PC-9 (cell line): ENCODE measurements at places on chromosomes 2 and 18. TPM values are rescaled to one million over a fixed set of nuclear protein-coding genes. Genes with fewer than 3 reads are reported as not detected.

Gene LINC00305
- not detected in 2 replicates for total RNA-seq

Gene SRD5A2
- total RNA-seq = not detected in 2 replicates

Gene FOSL2
- 46.0 and 60.0 TPM in 2 replicates for total RNA-seq

Gene CTAGE1
- not detected in 2 replicates for total RNA-seq

Gene LGALSL
- 9.7 and 13.0 TPM in 2 replicates for total RNA-seq

Gene ACVR1C
- 0.04 and 0.30 TPM in 2 replicates for total RNA-seq

Gene TCF23
- total RNA-seq = not detected in 2 replicates

Gene TCF4
- 0.08 and 0.74 TPM in 2 replicates for total RNA-seq

Gene MAP2
- 67.7 and 71.1 TPM in 2 replicates for total RNA-seq

Gene MYCN
- total RNA-seq = not detected in 2 replicates

Gene EVX2
- not detected in 2 replicates for total RNA-seq

Gene MLPH
- total RNA-seq = 237 and 283 TPM in 2 replicates

Gene ABCG8
- not detected in 2 replicates for total RNA-seq

Gene HOXD3
- total RNA-seq = not detected in 2 replicates

Gene ACMSD
- not detected in 2 replicates for total RNA-seq

Gene CNOT11
- total RNA-seq = 39.0 and 60.6 TPM in 2 replicates

Gene SLC4A3
- total RNA-seq = 7.3 and 9.0 TPM in 2 replicates

Gene SELENOI
- 33.0 and 60.8 TPM in 2 replicates for total RNA-seq

Gene PAIP2B
- total RNA-seq = 5.4 and 6.1 TPM in 2 replicates

Gene ID2
- total RNA-seq = 0.61 and 0.95 TPM in 2 replicates

Gene MAPRE3
- 17.1 and 25.2 TPM in 2 replicates for total RNA-seq

Gene CPLX4
- not detected in 2 replicates for total RNA-seq

Gene NXPH2
- total RNA-seq = not detected in 2 replicates

Gene KIF3C
- 41.2 and 50.5 TPM in 2 replicates for total RNA-seq

Gene PLB1
- 1.7 and 2.7 TPM in 2 replicates for total RNA-seq

Gene CCL20
- not detected in 2 replicates for total RNA-seq

Gene SDC1
- total RNA-seq = 114 and 128 TPM in 2 replicates

Gene ALLC
- total RNA-seq = not detected in 2 replicates

Gene MC2R
- not detected in 2 replicates for total RNA-seq

Gene CCDC74B
- 1.9 and 2.4 TPM in 2 replicates for total RNA-seq

Gene CHN1
- total RNA-seq = 11.8 and 14.0 TPM in 2 replicates

Gene MTERF4
- total RNA-seq = 38.6 and 42.8 TPM in 2 replicates

Gene AP1S3
- total RNA-seq = 61.3 and 73.3 TPM in 2 replicates

Gene CDH20
- total RNA-seq = not detected in 2 replicates

Gene SKA1
- 14.7 and 18.3 TPM in 2 replicates for total RNA-seq

Gene PAPOLG
- 13.5 and 13.7 TPM in 2 replicates for total RNA-seq

Gene RIT2
- total RNA-seq = not detected in 2 replicates

Gene HOXD13
- not detected in 2 replicates for total RNA-seq

Gene ASB18
- 0.46 TPM in 1 of 2 replicates, not detected in the other for total RNA-seq

Gene C1GALT1C1L
- total RNA-seq = 3.7 and 4.6 TPM in 2 replicates

Gene IL36G
- not detected in 2 replicates for total RNA-seq

Gene POTEJ
- not detected in 2 replicates for total RNA-seq
